ENCODE measurements at places on chromosomes 5 and 9.

DNA sequence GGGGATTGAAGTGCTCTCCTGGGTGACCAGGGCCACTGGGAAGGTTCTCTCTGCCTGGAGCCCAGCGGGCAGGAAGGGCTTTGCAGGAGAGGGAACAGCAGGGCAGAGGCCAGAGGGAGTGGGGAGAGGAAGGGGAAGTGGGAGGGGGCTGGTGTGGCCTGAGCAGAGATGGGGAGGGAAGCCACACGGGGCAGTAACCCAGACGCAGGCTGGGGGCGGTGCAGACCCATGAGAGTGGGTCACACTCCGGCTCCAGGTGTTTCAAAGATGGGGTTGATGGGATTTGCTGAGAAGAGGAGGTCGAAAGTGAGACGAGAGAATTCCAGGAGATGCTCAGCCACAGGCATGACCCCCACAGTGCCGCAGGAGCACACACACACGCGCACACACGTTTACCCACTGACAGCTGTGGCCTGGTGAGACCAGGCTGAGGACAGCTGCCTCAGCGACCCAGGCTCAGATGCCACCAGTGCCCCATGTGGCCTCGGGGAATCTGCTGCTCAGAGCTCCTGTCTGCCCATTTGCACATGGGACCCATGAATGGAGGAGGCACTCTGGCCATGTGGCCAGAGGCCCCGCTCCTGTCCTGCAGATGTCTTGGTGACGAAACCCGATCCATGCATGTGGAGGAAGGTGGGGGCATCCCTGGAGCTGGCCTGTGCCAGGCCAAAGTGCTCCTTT lies 32.7 kb upstream of the FCN2 start:
- DNase-seq: no peak

DNA sequence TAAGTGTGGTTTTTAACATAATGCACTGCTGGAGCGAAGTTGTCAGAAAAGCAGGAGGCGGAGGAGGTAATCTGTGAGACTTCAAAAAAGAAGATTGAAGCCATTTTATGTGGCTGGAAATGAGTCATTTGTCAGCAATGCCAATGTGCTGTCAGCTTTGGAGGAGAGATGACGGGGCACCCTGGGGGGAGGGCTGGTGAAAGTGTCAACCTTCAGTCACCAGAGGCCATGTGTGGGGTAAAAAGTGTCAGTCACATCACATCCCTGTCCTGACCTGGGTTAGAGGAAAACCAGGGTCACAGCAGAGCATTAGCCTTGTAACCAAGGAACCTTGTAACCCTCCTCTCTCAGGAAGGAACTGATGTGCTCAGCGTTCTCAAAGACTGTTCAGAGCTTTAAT lies 59.1 kb downstream of the TLR4 start:
- no peak for DNase-seq

DNA sequence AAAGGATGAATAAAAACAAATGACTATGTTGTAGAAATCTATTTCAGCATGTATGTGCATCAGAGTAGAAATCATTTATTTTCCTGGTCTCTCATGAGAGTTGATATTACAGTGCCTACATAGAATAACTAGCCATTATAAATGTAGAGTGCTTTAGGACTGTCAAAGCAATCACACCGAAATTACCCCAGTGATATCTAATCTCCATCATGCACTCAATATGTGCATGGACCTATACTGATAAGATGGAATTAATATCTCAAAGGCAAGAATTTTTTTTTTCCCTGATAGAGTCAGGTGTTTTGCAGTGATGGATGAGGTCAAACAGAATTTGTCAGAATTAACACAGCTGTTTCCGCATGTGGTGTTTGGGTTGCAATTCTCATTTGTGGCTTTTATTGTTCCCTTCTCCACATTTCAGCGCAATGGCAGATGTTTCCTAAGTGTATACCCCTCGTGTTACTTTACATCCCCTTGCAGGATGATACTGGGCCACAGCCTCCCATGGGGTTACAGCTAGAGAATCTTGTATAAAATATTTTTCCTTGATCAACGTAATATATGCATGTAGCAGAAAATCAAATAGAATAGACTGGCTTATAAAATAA lies 298.8 kb downstream of the RASEF start:
- no peak for DNase-seq

DNA sequence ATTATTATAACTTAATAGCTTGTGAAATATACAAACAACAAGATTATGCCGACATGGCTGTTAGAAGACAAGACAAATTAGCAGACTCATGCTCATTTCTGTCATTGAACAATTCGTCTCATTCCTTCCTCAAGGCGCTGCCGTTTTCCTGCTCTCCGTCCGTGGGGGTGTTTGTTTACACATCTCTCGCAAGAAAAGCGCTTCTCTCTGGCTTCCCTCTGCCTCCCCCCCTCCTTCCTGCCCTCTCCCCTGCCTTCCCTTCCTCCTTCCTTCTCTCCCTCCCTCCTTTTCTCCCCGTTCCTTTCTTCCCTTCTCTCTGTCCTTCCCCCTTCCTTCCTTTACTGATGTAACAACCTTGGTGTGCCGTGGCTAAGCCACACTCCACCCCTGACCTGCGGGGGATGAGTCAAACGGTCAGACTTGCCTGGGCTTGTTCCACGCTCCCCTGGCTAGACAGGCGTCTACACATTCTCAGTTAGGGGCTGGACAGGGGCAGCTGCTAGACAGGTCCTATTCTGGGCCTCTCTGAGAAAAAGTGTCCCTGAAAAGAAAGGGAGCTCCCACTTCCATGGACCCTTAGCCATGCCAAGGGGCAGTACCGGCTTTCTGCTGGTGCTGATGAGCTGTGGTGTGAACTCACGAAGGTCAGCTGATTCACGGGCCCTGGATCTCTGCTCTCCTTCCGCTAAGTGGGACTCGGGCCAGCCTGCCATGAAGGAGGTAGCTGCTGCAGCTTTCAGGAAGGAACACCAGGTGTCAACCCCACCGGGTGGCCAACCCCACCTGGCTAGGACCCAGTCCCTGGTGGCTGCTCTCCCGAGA lies 32.0 kb upstream of the SPTLC1 start:
- DNase-seq: no peak

GRCh38 chr5:36481454-36482120 lies 124.8 kb upstream of the SLC1A3 start:
- no peak for DNase-seq

All from right renal cortex interstitium (tissue), 3 donors.